ENCODE measurements at places on chromosomes 5 and 9. TPM values are rescaled to one million over a fixed set of nuclear protein-coding genes. Genes with fewer than 3 reads are reported as not detected.

GRCh38 chr5:22245770-22246169 lies 607.4 kb downstream of the CDH12 start:
- no peak overlapping the region for H3K27ac ChIP-seq
- H3K4me1 ChIP-seq, result no peaks in the 10 kb centered on the region
- no peaks in the 10 kb centered on the region for H3K36me3 ChIP-seq

The SPATA9 gene
- 1.1 TPM for total RNA-seq

The PCDHGB2 gene
- 11.6 TPM for total RNA-seq

DNA sequence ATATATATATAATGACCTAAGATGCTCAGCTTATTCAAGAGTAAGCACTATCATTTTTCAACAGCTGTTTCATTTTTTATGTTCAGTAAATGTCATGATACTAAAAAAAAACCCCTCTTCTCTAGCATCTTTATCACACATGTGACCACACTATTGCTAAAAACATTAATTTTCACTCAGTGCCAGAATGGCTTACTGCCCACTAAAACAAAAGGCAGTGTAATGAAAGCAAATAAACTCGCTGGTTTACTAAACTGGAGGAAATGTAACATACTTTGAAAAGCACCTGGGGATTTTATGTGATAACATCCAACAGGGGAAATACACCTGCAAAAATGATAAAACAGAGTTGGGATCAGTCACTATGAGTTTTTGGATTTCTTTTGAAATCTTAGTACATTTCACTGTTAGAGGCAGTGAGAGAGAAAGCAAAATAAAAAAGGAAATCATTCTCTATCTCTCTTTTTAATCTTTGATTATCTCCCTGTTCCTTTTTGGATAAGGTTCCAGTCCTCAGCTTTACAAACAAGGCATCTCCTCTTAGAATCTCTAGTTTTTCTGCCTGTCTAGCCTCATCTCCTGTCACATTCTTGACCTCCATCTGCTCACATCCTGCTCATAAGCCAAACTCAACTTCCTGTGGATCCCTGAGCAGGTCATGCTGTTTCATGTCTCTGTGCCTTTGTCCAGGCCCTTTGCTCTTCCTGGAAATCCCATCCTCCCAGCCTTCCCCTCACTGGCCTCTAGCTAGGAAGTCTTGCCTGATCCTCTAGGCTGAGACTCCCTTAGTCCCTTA lies 338.0 kb downstream of the MAN2A1 start:
- peaks cover 7% of the 10 kb centered on the region for H3K4me1 ChIP-seq
- no peak overlapping the region for H3K27ac ChIP-seq
- no peaks in the 10 kb centered on the region for H3K27me3 ChIP-seq
- H3K36me3 ChIP-seq, result no peaks in the 10 kb centered on the region
- DNase-seq, result no peak

- DNase-seq, result no peak
- no peak overlapping the region for H3K4me3 ChIP-seq
- peaks cover 79% of the 10 kb centered on the region for H3K36me3 ChIP-seq
Measured at GRCh38 chr5:878125-878524, 14.5 kb downstream of the BRD9 start.

Data from sigmoid colon (tissue), 7 donors.